Kidney (tissue), 22 donors: ENCODE measurements at places on chromosomes 11 and 22. TPM values are rescaled to one million over a fixed set of nuclear protein-coding genes. Genes with fewer than 3 reads are reported as not detected.

The SLCO2B1 gene
- total RNA-seq: 117 TPM

- DNase-seq: no peak
These were observed 27.9 kb downstream of the ASCC2 start for GRCh38 chr22:29810216-29810615.

GRCh38 chr11:121575250-121575962 is 122.6 kb upstream of the SORL1-AS1 start:
- peak; percentile 37 for DNase-seq

DNA sequence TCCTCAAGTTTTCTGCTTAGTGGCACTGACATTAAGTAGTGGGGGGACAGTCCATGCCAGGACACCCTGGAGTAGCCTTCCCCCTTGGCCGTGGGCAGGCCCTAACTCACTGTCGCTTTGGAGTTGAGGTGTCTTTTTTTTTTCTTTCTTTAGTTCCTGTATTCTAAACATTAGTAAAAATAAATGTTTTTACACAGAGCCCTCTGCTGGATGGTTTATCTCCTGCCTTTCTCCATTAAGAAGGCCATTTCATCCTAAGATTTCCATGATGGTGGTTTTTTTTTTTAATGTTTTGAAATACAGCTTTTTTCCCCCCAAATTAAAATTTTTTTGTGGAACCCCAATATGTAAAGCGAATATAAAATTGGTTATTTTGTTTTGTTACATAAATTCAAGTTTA is 1.8 kb upstream of the TIGD3 start:
- no peak for DNase-seq
